ENCODE measurements at places on chromosomes 6 and 20.

DNA sequence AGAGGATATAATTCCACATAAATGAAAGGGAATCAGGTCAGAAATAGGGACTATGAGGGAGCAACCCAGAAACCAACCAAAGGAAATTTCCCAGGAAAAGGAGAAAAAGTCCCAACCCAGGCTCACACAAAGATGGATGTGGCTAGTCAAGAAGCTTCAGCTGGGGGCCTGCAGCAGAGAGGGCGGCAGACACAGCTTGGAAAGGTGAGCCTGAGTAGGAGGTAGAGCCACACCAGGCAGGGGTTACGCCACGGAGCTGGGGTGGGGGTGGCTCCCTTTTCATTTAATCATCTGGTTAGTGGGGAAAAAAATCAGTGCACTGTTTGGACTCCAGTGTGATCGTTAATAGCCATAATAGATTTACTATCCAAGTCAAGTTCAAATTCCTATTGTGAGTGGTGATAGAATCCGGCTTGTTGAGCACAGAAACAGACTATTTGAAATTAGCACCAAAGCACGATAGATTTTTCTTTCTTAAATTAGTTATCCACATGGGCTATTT, 220.6 kb downstream of the TPBG start:
- no peak for DNase-seq

- DNase-seq, result no peak
Measured at GRCh38 chr6:130934848-130935585, 107.8 kb downstream of the SMLR1 start.

- no peak for DNase-seq
Measured at GRCh38 chr6:29624520-29624961, 8.4 kb downstream of the GABBR1 start.

- no peak for DNase-seq
Measured at GRCh38 chr20:38692436-38693411, 31.6 kb upstream of the SLC32A1 start.

GRCh38 chr20:41594514-41595322, 23.5 kb downstream of the CHD6 start:
- no peak for DNase-seq
